NCI-H1092 (cell line): ENCODE measurements at places on chromosomes 16 and 17.

DNA sequence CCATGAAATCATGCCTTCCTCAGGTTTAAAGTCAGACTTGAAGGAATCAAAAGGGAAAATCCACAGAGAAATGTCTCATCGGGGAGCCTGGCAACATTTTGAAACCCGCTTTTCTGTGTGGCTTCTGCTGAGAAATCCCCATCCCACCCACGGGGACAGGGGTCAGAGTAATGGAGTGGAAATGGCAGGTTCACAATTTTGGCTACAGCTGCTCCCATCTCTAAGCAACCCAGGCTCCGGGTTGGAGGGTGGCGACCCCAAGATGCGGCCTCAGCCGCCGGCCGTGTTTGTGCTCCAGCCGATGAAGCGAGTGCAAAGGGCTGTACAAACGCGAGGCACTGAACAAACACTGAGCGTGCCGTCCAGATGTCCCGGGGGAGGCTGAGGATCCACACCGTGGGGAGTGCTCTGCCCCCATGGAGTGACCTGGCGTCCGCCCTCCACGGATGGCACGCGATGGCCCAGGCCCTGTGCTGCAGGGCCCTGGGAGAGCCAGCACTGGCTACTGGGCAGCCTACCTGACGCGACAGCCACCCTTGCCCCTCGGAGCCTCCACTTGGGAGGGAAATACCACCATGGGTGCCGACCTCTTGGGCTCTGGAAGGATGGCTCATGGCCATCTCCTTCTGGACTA is 22.2 kb downstream of the SLC43A2 start:
- DNase-seq: no peak

GRCh38 chr17:31740611-31741082 is 118.4 kb downstream of the COPRS start:
- DNase-seq: no peak

DNA sequence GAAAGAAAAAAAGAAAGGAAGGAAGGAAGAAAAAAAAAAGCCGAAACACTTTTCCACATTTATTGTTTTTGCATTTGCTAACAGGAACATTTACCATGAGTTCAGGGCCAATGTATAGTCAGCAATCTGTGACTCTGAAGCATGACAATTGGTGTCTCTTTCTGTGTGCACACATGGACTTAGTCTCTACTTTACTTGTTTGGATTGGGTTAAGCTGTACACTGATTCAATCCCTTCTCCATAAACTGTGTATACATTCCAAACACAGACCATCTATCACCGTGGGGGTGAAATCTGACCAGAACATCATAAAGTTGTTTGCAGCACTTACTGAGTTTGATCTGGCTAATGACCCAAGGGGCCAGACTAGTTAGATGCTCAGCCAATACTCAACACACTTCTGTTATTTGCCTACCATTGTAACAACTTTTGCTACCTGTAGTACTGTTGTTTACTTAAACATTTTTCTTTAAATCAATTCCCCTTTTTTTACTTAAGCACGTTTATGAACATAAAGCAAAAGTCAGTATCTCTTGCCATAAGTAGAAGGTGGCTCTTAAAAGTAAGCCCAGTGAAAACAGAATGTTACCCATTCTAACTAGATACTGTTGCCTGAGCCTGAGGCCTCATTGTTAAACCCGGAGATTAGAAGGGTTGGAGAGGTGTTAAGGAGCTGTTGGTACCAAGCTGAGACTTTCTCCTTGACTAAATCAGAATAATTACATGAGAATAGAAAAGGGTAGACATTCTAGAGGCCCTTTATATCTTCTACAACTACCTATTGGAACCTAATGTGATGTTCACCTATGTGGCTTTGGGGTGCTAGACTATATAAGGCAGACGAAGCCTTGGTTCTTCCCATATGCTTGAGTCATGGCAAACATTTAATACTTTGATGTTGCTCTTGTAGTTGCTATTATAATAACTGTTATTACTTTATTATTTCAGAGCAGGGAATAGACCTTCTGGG is 41.8 kb downstream of the SCNN1B start:
- DNase-seq: no peak

DNA sequence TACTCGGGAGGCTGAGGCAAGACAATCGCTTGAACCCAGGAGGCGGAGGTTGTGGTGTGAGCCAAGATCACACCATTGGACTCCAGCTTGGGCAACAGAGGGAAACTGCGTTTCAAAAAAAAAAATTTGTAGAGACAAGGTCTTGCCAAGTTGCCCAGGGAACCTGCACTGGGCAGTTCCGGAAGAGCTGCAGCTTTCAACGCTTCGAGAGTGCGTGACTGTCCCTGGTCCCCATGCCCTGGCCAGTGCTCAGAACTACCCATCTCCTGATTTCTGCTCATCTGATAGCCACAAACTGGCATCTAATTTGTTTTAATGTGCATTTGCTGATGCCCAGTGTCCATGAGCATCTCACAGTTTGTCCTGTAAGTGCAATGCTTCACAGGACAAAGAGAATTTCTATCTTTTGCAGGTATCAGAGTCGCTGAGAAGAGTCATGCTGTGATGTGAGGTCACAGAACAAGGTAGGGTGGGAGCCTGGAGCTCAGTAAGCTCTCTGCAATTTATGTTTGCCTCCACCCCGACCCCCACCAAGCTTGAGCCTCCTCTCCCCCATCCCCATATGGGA is 3.9 kb downstream of the ACTG1 start:
- DNase-seq: no peak

GRCh38 chr17:7221278-7222092 is 1.7 kb downstream of the ACADVL start:
- DNase-seq: no peak

- no peak for DNase-seq
Measured at GRCh38 chr16:46607529-46607928, 13.7 kb downstream of the SHCBP1 start.

DNA sequence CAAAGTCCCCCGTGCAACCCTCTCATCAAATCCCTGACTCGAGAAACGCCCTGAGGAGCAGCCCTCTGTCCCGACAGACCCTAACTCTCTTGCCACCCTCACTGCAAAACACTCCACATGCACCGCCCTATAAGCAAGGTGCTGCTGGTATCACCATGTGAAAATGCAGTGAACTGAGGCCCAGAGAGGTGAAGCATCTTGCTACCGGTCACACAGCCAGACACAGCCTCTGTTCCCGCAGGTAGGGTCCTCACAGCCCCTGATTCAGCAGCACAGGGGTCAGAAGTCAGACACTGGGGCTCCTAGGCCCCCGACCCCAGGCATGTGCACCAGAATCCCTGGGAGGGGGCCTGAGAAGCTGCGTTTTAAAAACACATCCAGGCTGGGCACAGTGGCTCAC is 1.1 kb downstream of the CIBAR2 start:
- DNase-seq: no peak

- no peak for DNase-seq
Measured at GRCh38 chr16:65728167-65728566, 606.3 kb upstream of the CDH11 start.

DNA sequence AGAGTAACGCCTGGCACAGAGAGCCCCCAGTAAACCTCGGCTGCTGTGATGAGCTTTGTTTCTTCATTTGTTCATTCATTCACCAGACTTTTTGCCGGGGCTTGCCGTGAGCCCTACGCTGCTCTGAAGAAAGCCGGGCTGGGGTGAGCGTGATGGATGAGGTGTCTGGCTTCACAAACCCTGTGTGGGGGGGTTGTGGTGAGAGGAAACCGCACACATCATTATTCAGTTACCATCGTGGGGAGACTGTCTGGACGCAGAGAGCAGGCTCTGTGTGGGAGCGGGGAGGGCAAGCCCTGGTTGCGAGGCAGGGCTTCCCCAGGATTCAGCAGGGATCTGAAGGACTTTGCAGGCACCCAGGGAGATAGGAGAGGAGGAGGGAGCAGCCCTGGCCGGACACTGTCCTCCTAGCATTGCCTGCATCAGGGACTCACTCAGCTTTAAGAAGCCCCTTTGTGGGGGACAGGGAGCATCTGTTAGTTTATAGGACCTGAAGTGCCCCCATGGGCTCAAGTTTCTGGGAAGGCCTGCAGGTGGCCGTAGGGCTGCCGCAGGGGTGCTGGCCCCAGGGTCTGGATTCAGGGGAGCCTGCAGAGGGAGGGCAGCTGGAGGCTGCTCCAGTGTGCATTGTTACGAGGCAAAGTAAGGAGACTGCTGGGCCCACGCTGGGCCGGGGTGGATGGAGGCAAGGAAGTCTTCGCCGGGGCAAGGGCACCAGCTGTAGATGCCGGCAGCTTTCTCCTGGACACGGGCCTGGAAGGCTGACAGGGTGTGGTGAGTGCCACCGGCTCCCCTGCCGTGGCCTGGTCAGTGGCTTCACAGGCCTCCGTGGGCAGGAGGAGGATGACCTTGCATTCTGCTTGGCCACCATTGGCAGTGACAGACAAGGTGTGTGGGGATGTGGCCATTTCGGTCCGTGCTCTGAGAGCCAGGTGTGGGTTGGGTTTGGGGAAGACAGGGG is 334.5 kb downstream of the SEC14L1 start:
- no peak for DNase-seq

DNA sequence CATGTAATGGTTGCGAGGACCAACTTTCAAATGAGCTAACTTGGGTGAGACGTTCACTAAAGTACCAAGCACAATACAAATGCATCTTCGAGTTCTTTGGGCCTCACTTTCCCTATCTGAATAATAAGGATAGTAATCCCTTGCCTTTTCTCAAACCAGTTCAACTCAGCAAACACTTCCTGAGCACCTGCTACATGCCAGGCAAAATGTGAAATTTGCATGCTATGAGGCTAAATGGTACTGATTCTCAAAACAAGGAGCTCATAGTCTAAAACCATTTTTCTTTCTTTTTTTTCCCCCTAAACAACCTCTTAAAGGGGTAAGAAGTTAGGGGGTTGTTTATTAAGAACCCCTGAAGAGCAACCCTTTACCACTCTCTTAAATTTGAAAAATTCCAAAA is 101.4 kb upstream of the HLF start:
- no peak for DNase-seq

DNA sequence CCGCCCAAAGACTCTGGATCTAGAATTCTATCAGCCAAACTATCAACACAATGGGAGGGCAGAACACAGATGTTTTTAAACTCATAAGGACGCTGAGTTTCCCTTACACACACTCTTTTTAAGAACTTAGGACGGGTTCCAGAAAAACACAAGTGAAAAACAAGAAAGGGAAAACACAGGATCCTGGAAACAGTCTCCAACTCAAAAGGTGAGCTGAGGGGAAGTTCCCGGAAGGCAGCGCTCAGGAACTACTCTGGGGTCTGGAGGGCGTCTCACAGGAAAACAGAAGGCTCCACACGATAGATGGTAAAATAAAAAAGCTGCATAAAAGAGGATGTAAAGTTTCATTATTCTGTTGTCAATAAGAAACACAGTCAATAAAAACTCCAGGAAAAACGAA is 80.2 kb upstream of the DOC2B start:
- DNase-seq: no peak

DNA sequence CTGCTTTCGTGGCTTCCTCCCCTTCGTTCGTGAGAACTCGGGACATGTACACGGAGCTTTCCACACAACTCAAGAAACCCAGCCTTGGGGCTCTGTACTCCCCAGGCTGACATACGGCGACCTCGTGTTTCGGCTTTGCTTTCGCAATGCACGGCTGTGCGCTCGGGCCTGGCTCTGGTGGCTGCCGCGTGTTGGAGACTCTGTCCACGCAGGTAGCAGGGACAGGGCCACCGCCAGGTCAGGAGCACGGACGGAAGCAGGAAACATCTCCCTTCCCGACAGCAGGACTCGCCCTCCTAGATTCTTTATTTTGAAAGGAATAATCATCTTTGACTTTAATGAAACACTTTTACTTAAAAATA is 17.3 kb downstream of the UTS2R start:
- no peak for DNase-seq

DNA sequence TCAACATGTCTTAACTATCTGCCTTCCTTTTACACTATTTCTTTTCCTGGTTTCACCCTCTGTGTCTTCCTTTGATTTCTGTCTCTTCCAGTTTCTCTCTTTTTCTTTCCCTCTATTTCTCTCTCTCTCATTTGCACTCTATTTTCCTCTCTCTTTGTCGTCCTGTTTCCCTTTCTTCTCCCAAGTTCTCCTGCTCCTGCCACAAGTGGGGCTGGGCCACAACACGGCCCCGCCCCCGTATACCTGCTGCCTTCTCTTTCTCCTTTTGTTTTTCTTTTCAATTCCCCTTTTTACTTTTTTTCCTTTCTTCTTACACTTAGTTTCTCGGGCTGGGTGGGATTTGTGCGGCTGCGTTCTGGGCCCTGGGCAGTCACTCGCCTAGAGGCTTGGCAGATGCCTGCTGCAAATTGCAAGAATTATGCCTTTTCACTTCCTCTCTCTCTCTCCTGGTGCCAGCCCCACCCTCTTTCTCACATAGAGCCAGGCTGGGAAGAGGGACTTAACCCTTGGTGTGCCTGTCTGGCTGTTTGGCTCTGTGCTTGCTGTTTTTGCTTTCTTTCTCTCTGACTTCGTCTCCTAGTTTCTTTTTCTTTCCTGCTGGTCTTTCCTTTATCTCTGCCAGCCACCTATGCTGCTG is 2139.4 kb downstream of the TP53TG3F start:
- DNase-seq: no peak

DNA sequence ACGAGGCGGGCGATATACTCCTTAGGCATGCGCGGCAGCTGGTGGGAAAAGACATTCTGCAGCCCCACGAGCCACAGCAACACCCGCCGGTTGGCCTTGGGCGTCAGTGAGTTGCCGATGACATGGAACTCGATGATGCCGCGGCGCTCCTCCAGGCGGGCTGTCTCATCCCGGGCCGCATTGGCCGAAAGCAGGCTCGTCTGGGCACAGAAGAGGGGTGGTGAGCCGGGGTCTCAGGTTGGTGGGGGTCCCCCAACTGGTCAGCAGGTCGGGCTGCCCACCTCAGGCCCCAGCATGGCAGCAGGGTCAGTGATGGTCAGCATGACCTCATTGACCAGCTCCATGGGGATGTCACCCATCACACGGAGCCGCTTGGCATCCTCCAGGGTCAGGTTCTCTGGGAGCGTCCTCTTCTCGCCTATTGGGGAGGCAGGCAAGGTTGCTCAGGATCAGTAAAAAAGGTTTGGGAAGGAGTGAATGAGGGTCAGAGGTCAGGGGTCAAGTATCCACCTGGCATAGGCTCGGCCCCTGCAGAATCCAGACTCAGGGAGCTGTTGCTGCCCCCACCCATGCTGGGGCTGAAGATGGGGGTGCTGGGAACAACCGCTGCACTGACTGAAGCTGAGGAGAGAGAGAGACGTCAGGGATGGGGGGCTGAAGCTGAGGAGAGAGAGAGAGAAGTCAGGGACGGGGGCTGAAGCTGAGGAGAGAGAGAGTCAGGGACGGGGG is 3.6 kb downstream of the KAT2A start:
- no peak for DNase-seq

- no peak for DNase-seq
Measured at GRCh38 chr16:10172848-10173655, 9.2 kb downstream of the GRIN2A start.

GRCh38 chr16:88856122-88856827 is 472 bp downstream of the GALNS start:
- DNase-seq: no peak

- no peak for DNase-seq
Measured at GRCh38 chr17:45785480-45786193, 1.5 kb downstream of the CRHR1 start.

- DNase-seq: peak; percentile 51
Measured at GRCh38 chr17:38749223-38750043, 1.3 kb upstream of the PCGF2 start.
